ENCODE measurements at places on chromosomes 2 and 18.

DNA sequence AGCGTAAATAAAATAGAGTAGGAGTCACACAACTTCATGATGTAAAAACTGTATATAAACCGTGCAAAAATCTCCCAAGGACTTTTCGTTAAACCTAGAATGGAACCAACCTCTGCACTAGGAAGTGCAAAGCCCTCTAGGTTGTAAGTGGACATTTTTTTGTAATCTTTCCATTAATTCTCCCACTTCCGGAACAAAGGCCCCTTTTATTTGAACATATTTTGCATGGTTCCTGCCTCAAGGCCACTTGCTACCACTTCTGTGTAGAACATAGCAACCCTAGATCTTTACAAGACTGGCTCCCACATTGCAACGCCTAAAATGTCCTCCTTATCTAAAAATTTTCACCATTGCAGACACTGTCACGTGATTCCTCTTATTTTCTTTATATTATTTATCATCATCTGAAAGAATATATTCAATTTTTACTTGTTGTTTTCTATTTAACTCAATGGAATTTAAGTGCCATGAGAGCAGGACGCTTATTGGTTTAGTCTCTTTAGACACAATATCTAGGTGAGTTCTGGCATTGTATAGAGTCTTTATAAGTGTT is 249.6 kb upstream of the TMEFF2 start:
- DNase-seq: no peak

GRCh38 chr2:106030287-106031268 is 163.5 kb downstream of the UXS1 start:
- no peak for DNase-seq

- DNase-seq: no peak
Measured at GRCh38 chr2:121171625-121172119, 113.3 kb downstream of the TFCP2L1 start.

- no peak for DNase-seq
Measured at GRCh38 chr2:10814571-10815331, 2.2 kb upstream of the PDIA6 start.

GRCh38 chr2:11720752-11721151 is 25.7 kb upstream of the LPIN1 start:
- DNase-seq: no peak

DNA sequence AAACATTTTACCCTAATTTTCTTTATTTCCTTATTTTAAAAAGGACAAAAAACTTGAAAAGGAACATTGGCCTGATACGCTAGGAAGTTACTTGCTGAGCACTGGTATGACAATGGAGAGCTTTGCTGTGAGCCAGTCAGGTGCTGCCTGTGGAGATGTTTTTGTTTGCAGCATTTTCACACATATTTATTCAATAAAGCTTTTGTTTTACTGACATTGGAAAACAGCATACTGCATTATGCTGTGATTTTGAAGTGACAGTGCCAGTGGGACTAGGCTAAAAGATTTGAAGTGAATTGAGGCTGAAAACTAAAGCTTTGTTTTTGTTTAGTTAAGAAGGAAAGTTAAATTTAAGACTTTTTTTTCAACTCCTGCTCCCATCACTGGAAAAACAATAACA is 470.7 kb upstream of the ZEB2 start:
- DNase-seq: no peak

DNA sequence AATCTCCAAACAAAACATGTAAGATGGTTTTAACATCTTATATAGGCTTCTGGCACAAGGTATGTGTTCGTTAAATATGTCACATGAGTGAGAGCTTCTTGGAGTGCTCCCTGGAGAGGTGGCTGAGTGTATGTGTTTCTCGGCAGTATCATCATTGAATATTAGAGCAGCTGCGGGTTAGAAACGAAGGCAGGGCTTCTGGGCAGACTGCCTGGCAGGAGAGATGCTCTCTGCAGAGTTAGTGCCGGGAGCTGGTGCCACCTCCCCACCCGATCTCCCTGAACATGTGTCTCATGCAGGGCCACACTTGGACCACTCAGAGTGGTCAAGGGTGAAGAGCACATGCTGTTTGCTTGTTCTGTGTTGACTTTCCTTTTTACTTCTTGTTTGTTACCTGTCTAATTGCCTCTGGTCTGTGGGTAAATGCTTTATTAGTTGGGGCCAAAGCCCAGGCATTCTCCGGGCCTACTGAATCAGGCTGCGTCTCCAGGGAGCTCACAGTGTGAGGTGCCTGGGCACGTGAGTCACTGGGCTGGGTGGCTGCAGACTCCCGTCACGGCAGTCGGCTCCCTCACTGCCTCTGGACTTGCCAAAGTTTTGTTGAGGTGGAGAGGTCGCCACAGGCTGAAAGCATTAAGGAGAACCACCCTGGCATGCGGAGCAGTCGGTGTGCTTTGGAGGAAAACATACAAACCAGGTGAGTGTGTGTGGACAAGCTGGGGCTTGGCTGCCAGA is 246.6 kb downstream of the FHOD3 start:
- DNase-seq: no peak

DNA sequence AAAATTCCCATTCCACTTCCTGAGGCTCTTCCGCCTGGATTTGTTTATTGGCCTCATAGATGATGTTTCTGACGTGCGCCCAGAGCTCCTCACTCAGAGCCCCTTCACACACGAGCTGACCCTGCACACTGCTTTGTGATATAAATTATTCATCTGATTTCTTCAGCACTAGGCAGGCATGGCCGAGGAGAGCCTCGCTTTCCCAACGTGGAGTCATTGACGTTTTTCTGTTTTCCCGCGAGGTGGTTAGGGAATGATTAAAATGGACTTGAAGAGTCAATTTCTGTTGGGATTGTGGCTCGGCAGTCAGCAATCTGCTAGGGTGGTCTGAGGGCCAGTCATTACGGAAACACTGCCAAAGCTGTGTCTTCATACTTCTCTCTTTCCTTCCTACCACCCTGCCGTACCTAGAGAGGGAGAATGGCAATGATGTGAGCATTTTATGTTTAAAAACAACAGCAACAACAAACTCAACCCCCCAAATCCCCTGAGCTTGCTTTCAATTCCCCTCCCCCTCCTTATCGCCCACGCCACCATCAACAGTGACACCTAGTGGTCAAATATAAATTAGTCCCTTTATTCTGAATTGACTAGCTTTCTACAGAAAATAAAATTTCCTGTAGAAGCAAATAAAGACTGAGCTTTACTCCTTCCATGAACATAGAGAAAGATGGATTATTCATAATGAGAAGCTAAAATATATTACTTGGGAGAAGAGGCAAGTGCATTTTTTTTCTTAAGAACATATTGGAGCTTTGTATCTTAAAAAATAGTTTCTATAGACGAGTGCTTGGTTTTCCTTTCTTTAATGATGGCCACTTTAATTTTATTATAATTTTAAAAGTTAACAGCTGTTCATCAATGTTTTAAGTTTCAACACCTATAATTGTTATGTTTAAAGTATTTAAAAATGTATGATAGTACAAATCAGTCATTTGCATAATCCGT is 285.1 kb downstream of the MTX2 start:
- DNase-seq: peak; percentile 36

- DNase-seq: no peak
Measured at GRCh38 chr18:78960709-78961108, 18.9 kb upstream of the SALL3 start.

GRCh38 chr18:58180738-58181353 is 136.8 kb downstream of the NEDD4L start:
- peak; percentile 83 for DNase-seq

DNA sequence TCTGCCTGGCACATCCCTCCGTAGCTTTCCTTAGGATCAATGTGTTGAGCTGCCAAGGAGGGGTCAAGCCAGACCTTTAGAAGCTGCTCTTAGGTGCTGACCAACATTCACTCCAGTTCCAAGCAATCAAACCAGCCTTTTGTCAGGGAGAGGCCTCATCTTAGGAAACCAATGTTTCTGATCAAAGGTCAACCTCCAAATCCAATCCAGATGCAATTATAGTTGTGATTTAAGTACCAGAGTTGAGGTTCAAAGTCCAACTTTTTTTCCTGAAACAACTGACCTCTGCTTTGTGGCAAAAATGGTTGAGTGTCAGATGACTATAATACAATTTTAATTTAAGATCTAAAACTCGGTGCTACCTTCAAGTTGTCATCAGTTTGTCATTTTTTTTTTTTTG is 303.4 kb downstream of the ALK start:
- DNase-seq: no peak

- DNase-seq: no peak
Measured at GRCh38 chr2:9972621-9973479, 21.4 kb downstream of the GRHL1 start.
